ENCODE measurements at places on chromosomes 2 and 18.

- no peak for DNase-seq
Observed at GRCh38 chr2:50720697-50721315, 311.1 kb downstream of the NRXN1 start.

- no peak for DNase-seq
Observed at GRCh38 chr2:28348149-28348567, 44.5 kb upstream of the FOSL2 start.

GRCh38 chr2:194126418-194126817 is 1530.6 kb upstream of the SLC39A10 start:
- DNase-seq, result no peak

GRCh38 chr18:5943514-5943913 is 48.2 kb upstream of the TMEM200C start:
- DNase-seq, result no peak

GRCh38 chr18:41320100-41320499 is 634.9 kb upstream of the PIK3C3 start:
- DNase-seq, result no peak

DNA sequence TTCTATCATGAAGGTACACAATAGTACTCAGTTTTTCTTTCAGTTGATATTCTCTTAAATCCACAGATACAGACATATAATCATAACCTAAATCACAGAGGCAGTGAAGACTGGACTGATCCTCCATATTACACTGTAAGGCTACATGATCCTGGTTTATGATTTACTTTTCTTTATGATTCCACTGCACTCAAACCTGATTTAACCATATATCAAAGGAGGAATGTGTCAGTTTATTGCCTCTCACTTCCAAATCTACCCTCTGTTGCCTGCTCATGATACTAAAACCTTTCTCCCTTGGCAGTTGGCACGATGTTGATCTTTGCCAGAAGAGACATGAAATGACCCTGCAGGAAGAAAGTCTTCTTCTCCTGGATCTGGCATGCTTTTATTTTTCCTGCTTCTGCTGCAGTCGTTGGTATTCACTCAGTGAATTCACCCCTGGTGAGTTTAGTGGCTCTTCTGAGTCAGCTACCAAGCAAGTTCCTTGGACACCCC is 426.4 kb downstream of the MBD2 start:
- DNase-seq, result no peak

GRCh38 chr2:25312958-25313710 is 28.6 kb downstream of the DNMT3A start:
- DNase-seq, result no peak

DNA sequence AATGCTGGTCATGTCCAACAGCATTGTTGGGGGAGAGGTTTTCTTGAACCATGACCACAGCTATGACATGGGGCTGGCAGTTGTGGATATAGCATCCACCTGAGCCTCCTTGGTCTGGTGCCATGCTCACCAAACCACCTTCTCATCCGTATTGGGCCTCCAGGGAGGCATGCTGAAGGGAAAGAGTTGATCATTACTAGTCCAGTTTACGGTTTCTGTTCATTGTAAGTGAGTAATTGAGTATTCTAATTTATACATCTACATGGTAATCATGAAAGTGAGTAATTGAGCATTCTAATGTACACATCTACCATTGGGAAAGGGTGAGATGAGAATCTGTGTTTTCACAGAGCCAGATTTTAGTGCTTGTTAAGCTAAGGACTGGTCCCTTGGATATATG is 6.8 kb downstream of the TMEM87B start:
- no peak for DNase-seq

- DNase-seq, result peak; percentile 36
Observed at GRCh38 chr2:26401739-26402541, at the start of gene DRC1. Gene DRC1 (plus strand): TSS chr2:26401920. CDS start chr2:26401990, 70 bp downstream.

DNA sequence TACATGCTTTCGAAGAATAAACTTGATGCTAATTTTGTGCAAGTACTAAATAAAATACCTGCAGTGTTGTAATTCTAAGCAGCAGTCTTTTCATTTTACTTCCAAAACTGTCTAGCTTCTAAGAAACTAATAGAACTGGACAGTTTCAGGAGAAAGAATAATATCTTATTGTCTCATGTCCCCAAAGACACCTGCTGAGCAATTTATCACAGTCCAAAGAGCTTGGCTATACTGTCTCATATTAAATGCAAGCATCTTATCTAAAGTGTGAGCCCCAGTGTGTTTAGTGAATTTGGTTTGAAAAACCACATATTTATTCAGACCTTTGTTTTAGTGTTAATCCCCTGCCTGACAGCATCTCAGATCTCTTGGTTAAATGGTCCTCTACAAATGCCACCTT is 374.3 kb downstream of the TMX3 start:
- no peak for DNase-seq

DNA sequence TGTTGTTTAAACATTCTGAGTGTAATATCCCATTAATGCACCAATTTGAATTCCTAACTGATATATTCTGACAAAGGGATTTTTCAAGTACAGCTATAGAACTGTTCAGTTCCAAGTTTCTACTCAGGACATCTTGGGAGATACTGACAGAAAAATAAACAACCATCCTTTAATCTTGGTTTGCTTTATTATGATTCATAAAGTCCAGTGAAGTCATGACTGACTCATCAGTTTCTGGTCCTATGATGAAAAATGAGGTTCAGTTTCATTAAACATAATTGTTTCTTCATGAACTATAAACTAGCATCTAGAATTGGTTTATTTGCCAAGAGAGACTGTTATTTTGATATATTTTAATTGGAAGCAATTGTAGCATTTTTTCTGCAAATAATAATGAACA is 896.2 kb downstream of the CCDC85A start:
- DNase-seq, result no peak

- DNase-seq, result no peak
Observed at GRCh38 chr2:98297817-98298682, 48.2 kb upstream of the CNGA3 start.

DNA sequence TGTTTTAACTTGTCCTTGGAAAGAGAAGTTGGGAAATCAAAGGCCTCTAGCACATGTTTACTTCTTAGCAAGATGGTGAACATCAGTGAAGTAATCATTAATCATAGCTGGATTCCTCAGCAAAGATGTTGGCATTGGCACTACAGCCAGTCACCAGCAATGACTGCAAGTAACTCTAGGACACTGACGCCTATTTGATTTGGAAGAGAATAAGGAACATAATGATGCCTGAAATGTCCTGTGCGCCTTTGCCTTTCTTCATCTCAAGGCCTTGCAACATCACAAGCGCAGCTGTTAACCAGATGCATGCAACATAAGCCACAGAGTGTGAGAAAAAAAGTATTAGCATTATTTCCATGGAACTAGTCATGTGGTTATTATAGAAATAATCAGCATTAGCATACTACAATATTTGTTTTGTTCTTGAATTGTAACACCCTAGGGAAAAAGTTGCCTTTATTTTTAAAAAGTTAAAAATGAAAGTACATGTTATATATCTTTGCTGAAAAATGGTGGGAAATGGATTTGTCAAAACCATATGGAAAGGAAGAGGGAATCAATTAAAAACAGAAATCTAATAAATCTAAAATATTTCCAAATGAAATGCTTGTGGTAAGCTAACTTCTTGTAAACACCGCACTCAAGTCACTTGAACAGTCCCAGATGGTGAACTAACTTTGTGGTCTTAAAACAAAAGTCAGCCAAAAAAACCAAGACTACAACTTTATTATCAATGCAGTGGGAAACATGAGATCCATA is 55.6 kb downstream of the THADA start:
- peak; percentile 96 for DNase-seq

- no peak for DNase-seq
Observed at GRCh38 chr18:59189008-59189407, 30.9 kb upstream of the GRP start.

GRCh38 chr2:215622837-215623236 is 187.0 kb upstream of the FN1 start:
- no peak for DNase-seq

GRCh38 chr2:1414121-1414520 is 858 bp downstream of the TPO start:
- DNase-seq, result no peak

GRCh38 chr2:189254268-189254883 is 74.8 kb upstream of the COL5A2 start:
- no peak for DNase-seq

DNA sequence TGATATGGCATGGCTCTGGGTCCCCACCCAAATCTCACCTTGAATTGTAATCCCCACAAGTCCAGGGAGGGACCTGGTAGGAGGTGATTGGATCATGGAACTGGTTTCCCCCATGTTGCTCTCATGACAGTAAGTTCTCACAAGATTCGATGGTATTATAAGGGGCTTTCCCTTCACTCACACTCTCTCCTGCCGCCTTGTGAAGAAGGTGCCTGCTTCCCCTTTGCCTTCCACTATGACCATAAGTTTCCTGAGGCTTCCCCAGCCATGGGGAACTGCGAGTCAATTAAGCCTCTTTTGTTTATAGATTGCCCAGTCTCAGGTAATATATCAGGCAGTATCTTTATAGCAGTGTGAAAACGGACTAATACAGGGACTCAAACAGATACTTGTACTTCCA is 50.4 kb upstream of the ZNF532 start:
- no peak for DNase-seq

GRCh38 chr2:127034883-127035611 is 71.9 kb downstream of the BIN1 start:
- no peak for DNase-seq

- no peak for DNase-seq
Observed at GRCh38 chr18:59671551-59671950, 25.7 kb downstream of the CCBE1 start.

DNA sequence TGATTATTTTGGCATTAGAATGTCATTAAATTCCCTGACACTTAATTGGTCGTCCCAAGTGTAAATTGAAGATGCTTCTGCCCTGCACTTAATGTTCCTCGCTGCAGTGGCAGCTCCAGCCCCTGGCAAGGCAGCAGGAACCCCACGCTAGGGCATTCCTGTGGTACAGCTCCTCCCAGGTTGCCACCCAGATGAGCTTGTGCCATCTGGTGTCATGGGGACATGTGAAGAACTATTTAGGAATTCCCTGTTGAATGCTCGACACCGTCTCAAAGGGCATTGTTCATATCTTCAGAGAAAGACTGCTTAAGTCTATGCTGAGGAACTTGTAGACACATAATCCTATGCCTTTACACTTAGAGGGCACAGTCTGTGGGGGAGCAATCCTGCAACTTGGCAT is 38.9 kb downstream of the BCL2L11 start:
- no peak for DNase-seq

DNA sequence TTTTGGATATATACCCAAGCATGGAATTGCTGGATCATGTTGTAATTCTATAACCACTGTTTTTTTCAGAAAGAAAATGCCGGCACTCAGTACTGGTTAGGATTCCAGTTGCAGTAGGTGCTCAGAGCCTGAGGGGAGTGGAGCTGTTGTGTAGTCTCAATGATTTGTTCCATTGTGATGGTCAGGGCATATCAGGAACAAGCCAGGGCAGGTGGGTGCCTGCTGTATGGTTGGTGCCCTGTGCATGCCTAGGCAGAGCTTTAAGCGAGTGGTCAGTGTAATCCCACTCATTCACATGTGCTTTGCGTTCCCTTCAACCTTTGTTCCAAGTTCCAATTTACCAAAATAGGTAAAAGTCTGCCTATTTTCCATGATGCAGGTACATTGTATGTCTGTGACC is 100.9 kb downstream of the FHOD3 start:
- no peak for DNase-seq

GRCh38 chr2:239714116-239714515 is 311.0 kb downstream of the NDUFA10 start:
- DNase-seq, result no peak

DNA sequence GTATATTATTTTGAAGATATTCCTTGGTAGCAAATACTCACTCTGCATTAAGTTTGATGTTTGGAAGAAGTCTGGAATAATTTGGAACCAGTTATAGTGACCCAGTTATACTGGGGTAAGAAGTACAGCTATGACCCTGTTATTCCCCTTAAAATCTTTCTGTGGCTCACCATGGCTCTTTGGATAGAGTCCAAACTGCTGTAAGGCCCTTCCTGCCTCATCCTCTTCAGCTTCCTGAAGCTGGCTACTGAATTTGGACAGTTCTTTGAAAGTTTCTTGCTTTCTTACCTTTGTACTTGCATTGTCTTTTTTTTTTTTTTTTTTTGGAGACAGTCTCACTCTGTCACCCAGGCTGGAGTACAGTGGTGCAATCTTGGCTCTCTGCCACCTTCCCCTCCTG is 85.6 kb downstream of the ABI2 start:
- no peak for DNase-seq

- no peak for DNase-seq
Observed at GRCh38 chr2:240793313-240794177, 26.5 kb downstream of the KIF1A start.

GRCh38 chr2:128354161-128354560 is 35.5 kb upstream of the HS6ST1 start:
- no peak for DNase-seq

DNA sequence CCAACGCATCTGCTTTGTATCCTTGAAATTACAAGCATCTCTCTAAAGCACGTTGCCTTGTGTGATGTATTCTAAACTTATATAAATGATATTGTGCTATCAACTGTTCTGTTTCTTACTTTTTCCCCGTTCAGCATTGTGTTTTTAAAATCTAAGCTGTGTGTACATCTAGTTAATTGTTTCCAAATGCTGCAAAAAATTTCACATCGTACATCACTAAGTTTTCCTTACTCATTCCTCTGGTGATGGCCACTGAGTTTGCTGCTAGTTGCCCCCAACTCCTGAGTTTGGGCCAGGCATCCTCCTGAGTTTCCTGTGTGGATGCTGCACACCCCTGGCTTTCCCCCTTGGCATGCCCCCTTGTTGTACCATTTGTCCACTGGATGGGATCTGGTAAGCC is 139.7 kb downstream of the MYCN start:
- no peak for DNase-seq

- DNase-seq, result no peak
Observed at GRCh38 chr18:76668546-76668945, 153.8 kb upstream of the ZNF236 start.

- peak; percentile 38 for DNase-seq
Observed at GRCh38 chr2:206218796-206219499, 55.5 kb upstream of the ZDBF2 start.

DNA sequence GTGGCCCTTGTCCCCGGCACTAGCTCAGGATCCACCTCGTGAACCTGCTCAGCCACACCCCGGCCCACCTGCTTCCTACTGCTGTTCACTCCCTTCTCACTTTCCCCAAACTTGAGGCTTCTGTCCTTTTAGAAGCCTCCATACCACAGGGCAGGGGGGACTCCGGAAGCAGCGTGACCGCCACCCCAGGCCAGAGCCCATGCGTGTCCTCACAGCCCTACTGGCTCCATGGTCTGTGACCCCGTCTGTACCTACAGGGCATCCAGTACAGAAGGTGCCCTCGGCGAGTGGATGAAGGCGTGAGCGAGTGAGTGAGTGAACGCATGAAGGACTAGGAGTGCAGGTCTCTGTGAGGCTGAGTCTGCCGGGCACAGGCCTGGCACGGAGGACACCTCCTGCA is 253.2 kb downstream of the TWIST2 start:
- DNase-seq, result no peak

Data from inflammatory macrophage (primary cell).